Epithelial cell of esophagus (primary cell): ENCODE measurements at places on chromosomes 2 and 18.
A peak's percentile ranks its signal among the peaks of the same experiment; 100 is the strongest.

GRCh38 chr2:18925296-18925695 is 335.9 kb upstream of the NT5C1B start:
- DNase-seq: no peak

DNA sequence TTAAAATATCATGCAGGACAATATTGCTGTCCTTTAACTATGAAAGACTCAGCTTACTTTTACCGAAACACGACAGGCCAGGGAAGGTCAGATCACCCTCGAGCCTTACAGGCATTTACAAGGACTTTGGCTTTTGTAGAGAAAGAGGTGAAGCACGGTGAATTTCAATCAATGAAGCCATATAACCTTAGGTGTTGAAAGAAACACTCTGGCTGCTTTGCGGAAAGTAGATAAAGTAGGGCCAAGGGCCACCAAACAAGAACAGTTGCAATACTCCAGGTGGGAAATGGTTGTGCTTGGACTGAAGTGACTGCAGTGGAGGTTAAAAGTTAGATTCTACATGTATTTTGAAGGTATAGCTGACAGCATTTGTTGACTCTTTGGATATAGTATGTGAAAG is 80.5 kb downstream of the CERKL start:
- no peak for DNase-seq

GRCh38 chr2:72926811-72927465 is 9.6 kb downstream of the EMX1 start:
- no peak for DNase-seq

DNA sequence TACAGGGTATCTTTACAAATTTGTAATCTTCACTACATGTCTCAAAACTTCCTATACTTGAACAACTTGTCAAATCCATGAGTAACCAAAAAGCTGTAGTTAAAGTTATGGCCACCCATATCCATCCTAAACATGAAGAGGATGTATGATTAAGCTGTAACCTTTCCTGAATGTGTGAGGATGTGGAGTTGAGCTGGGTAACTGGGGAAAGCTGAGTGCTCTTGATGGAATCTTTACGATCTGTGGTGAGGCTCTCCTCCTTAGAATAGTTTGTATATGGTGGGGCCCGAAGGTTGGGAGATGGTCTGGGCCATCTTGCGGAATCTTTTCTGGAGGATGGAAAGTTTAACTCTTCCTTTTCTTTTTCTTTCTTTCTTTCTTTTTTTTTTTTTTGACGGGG is 29.4 kb downstream of the DPP4 start:
- no peak for DNase-seq

GRCh38 chr2:207694811-207695281 is 16.6 kb upstream of the CCNYL1 start:
- DNase-seq: no peak

DNA sequence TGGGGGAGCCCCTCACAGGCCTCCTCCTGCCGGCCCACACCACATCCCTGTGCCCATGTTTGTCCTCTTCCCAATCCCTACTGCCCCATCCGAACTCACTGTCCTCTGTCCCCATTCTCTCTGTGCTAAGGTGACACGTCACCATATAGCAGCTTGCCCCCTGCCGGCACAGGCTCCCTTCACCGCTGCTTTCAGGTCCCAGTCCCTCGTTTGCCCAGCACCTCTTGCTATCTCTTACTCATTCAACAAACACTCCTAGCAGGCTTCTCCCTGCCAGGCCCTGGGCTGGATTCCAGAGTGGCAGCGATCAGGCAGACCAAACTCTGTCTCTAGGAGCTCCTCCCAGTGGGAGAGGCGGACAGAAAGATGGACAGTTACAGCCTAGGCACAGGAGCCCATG is 74.3 kb downstream of the TFCP2L1 start:
- DNase-seq: peak; percentile 46

- DNase-seq: no peak
These were observed 23.0 kb downstream of the COPS9 start for GRCh38 chr2:240112914-240113690.

- peak; percentile 64 for DNase-seq
These were observed 180.9 kb downstream of the PDE1A start for GRCh38 chr2:182245963-182246362.

- DNase-seq: no peak
These were observed 81.0 kb downstream of the NDUFA10 start for GRCh38 chr2:239943991-239944631.

DNA sequence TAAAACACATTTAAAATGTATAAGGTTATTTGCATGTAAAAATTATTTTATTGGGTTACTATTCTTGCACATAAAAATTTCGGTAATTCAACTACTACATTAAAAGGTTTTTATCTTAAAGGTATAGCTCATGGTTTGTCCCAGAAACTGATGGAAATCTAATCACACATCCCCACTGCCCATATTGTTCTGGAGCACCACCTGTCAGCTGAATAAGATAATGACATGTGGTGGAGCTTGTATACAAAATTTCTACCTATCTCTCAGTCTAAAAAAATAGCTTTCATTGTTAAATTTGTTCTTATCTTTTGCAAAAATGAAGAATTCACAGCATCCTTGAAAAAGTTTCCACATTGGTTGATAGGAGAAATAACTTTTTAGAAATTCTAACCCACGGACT is 18.3 kb downstream of the ERBB4 start:
- DNase-seq: peak; percentile 32

DNA sequence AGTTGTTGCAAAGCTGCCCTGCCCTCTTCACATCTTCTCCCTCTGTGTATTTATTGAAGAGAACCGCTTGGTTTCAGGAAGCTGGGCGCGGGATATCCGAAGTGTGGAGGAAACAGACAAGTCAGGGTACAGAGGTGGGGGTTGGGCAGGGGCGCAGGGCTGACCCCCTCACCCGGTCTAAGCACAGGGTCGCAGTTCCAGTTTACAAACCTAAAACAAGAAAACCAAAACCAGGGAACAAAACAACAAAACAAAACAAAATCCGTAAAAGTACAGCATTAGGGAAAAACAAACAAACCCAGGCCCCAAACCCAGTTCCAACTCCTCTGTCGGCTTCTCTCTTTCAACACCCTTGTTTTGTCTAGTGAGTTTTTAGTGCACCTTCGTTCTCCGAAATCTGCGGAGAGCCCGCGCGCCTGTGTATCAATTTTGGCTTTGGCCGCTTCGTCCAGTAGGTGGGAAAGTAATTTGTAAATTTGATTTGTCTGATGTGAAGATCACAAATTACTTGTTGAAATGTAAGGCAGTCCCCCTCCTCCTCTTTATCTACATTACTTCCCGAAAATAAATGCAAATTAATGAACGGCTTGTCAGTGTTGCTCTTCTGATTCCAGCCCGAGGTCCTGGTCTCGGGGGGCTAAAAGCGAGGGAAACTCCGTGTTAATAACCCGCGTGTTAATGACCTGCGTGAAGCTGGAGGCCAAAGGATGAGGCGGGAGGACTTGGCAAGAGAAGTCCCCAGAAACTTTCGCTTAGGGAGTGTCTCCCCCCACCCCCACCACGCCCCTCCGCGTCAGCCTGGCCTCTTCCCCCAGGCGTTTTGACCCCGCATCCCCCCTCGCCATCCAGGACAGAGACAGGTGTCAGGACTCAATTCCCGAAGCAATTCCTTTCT is 6.9 kb downstream of the OTX1 start:
- DNase-seq: no peak

GRCh38 chr18:21341141-21341540 is 99.1 kb downstream of the GREB1L start:
- peak; percentile 68 for DNase-seq

DNA sequence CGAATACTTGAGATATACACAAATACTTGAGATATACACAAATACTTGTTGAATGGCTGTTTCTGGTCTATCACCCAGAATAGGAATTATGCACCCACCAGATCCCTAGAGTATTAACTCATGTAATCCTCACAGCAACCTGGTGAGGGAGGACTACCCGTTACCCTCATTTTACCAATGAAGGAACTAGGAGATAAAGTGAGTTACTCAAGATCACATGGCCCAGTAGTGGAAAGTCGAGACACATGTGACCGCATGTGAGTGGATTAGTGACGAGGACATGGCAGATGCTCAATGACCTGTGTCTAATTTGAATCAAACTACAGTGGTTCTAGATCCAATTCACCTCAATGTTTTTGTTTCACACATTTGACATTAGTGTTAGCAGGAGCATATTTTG is 2.4 kb downstream of the MOGAT1 start:
- DNase-seq: no peak

DNA sequence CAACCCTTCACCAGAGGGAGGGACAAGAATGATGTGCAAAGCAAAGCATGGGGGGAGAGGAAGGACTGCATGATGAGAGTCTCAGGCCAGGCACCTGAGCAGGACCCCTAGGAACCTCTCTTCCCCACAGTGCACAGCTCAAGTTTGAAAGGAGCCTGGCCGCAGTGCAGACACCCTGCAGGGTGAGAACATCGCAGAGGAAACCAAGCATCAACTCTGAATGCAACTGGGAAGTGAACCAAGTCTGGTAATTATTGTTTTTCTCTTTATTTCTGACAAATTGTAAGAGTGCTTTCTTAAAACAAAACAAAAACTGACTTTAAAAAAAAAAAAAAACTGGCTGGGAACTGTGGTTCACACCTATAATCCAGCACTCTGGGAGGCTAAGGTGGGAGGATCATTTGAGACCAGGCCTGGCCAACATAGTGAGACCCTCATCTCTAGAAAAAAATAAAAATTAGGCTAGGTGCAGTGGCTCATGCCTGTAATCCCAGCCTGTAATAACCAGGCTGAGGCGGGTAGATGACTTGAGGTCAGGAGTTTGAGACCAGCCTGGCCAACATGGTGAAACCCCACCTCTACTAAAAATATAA is 15.3 kb downstream of the NPC1 start:
- no peak for DNase-seq

DNA sequence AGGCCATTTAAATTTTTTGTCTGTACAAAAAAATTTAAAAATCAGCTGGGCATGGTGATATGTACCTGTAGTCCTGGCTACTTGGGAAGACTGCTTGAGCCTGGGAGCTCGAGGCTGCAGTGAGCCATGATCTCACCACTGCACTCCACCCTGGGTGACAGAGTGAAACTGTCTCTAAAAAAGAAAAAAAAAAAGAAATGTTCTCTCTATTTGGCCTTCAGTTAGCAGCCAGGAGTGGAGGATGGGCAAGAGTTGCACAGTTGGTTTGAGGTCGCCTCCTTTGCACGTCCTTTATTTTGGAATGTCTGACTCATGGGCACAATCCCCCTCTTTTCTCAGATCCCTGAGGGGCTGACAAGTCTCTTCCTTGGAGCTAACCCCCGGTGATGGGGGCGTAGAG is 26.3 kb downstream of the ITM2C start:
- no peak for DNase-seq

GRCh38 chr2:120210270-120210693 is 12.9 kb downstream of the TMEM185B start:
- DNase-seq: no peak

GRCh38 chr18:37698508-37699040 is 133.0 kb upstream of the CELF4 start:
- no peak for DNase-seq

- no peak for DNase-seq
These were observed 926.2 kb downstream of the TSN start for GRCh38 chr2:122681626-122682025.

DNA sequence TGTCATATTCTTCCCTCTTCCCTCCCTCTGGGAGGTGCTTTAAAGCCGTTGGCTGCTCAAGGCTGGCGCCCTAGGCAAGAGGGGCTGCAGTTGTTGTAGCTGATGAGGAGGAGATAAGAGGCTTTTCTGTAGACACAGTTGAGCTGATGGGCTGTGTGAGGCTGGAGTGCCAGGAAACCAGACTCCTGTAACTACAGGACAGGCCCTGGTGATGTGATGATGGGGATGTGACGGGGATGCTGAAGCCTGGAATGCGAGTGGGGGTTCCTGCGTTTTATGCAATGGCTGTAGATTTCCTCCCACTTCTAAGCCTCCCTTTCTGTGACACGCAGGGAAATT is 5.7 kb upstream of the EFR3B start:
- no peak for DNase-seq

- DNase-seq: no peak
These were observed 33.5 kb upstream of the REL start for GRCh38 chr2:60847854-60848253.

- DNase-seq: peak; percentile 95
These were observed 310.8 kb downstream of the ERBB4 start for GRCh38 chr2:212227755-212228154.

DNA sequence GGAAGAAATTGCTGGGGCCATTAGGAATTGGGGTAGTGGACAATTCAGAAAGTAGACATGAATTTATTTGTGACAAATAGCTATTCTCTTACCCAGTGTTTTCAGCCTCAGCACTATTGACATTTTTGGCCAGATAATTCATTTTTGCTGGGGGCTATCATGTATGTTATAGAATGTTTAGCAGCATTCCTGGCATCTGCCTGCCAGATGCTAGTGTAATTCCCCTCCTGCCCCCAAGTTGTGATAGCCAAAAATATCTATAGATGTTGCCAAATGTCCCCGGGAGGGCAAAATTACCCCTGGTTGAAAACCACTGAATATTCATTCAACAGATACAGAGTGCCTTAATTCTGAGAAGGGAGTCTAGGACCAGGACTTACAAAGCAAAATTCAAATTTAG is 183.6 kb downstream of the BABAM2 start:
- no peak for DNase-seq

DNA sequence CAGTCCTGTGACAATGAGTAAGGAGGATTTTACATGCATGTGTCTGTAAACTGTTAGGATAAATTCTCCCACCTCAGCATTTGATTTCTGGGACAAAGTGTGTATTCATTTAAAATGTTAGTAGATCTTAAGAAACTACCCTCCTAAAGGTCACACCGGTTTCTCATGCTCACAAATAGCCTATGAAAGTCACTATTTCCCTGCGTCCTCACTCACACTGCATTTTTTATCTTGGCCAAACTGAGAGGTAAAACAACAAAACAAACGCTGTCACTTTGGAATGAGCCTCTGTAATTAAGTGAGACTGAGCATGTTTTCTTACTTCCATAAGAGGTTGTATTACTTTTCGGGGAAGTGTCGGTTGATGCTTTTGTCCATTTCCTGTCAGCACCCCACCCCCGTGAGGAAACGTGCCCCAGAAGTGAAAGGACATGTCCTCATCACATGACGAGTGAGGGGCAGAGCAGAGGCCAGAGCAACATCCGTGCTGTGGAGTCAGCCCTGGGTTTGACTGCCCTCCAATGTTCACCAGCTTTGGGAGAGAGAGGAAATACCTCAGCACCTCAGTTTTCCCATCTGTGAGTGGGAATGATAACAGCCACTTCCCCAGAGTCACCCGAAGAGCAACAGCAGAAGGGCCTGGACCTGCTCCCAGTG is 3.1 kb downstream of the GYPC start:
- no peak for DNase-seq

DNA sequence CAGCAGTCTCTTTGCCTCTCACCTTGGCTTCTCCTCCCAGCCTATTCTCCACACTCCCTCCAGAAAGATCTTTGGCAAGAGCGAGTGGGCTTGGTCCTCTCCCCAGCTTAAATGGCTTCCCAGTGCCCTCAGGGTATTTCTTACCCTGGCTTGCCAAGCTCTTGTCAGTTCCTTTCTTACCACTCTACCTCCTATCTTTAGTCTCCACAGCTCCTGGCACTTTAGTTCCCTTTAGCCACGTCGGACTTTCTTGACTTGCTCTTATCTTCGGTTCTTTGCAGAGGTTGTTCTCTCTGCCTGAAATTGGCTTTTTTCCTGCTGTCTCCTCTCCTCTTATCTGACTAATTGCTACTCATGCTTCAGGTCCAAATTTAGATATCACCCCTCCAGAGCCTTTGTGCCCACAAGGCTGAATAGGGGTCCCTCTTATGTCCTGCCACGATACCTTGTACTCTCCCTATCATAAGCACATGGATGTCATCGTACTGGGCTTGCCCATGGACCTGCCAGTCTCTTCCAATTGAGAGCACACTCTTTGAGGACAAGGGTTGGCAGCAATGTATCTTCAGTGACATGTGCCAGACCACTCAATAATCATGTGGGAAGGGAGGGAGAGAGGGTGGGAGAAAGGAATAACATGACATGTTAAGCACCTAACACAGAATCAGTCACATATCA is 131.7 kb upstream of the CTAGE1 start:
- DNase-seq: no peak
